ENCODE measurements at places on chromosomes 11 and 22. TPM values are rescaled to one million over a fixed set of nuclear protein-coding genes. Genes with fewer than 3 reads are reported as not detected.

CARNS1 gene
- 0.31 TPM for total RNA-seq

BLID gene
- total RNA-seq, result 18.8 TPM

BTG4 gene
- not detected for total RNA-seq

RELT gene
- 3.8 TPM for total RNA-seq

FOLH1 gene
- 7.8 TPM for total RNA-seq

CALCA gene
- total RNA-seq, result not detected

LBHD1 gene
- 5.6 TPM for total RNA-seq

IFITM1 gene
- 1.3 TPM for total RNA-seq

SYNGR1 gene
- total RNA-seq, result 68.9 TPM

KRTAP5-8 gene
- total RNA-seq, result not detected

LUZP2 gene
- 73.9 TPM for total RNA-seq

IRF7 gene
- total RNA-seq, result 4.1 TPM

PATE4 gene
- not detected for total RNA-seq

TNNI2 gene
- total RNA-seq, result not detected

Data from parietal lobe (tissue), 2 donors.